ENCODE measurements at places on chromosomes 2 and 18.

GRCh38 chr2:224405412-224405811, 3.5 kb upstream of the FAM124B start:
- H3K36me3 ChIP-seq, result no peaks in the 10 kb centered on the region
- H3K27ac ChIP-seq, result no peak overlapping the region
- DNase-seq, result no peak

- H3K4me1 ChIP-seq, result no peaks in the 10 kb centered on the region
- no peak overlapping the region for H3K4me3 ChIP-seq
- no peaks in the 10 kb centered on the region for H3K27me3 ChIP-seq
- no peaks in the 10 kb centered on the region for H3K36me3 ChIP-seq
Observed at GRCh38 chr2:173130496-173131465, 55.1 kb downstream of the MAP3K20 start.

- no peaks in the 10 kb centered on the region for H3K4me1 ChIP-seq
- H3K36me3 ChIP-seq, result no peaks in the 10 kb centered on the region
- H3K27me3 ChIP-seq, result no peaks in the 10 kb centered on the region
- DNase-seq, result no peak
Observed at GRCh38 chr2:187710791-187711521, 156.7 kb upstream of the TFPI start.

DNA sequence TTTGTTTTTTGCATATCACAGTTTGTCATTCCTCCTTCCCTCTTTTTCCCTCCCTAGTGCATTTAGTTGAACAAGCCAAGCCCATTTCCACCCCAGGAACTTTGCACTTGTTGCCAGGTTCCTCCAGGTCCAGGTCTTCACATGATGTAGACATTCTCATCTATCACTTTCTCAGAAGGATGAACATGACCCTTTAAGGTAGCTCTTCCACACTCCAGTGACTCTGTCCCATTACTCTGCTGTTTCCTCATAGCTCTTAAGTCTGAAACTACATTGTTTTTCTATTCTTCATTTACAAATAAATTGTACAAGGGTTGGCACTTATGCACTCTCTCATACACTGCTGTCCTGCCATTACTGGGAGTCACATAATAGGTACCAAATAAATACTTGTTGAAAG, 6.1 kb downstream of the KYNU start:
- H3K4me3 ChIP-seq, result no peak overlapping the region
- H3K27ac ChIP-seq, result no peak overlapping the region
- no peaks in the 10 kb centered on the region for H3K36me3 ChIP-seq
- no peaks in the 10 kb centered on the region for H3K27me3 ChIP-seq
- DNase-seq, result no peak

DNA sequence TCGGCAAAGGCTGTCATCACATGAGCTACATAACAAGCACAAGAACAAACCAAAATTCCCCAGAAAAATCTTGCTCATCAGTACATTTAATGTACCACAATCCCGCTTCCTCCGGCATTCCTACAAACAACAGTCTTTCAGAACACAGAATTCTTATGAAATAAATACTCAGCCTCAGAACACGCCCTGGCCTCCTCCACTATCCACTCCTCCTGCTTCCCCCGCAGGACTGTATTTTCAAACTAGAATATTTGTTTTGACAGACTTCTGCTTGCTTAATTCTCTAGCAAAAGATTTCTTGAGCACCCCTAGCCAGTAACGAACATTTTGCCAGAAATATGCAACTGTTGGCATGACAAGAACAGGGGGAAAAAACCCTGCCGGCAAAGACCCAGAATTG, 131.2 kb downstream of the THADA start:
- no peak overlapping the region for H3K4me3 ChIP-seq
- no peaks in the 10 kb centered on the region for H3K27me3 ChIP-seq
- no peak overlapping the region for H3K27ac ChIP-seq
- H3K4me1 ChIP-seq, result no peaks in the 10 kb centered on the region

DNA sequence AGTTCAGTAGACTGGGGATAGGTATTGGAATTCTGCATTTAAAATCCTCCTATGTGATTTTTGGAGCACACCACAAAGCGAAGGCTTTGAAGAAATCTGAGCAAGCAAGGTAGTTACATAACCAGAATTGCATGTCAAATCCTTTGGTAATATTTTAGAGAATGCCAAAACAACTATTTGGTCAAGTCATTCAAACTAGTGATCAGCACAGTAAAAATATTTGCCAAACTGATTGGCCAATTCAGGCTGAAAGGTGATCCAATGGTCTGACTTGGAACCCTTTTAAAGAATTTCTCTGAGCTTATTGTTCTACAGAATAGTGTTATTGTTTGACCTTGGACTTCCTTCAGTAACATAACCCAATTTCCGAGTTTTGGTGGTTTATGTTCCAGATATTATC, 214.2 kb upstream of the ETAA1 start:
- H3K36me3 ChIP-seq, result no peaks in the 10 kb centered on the region
- DNase-seq, result no peak
- H3K27me3 ChIP-seq, result no peaks in the 10 kb centered on the region
- H3K4me1 ChIP-seq, result no peaks in the 10 kb centered on the region
- no peak overlapping the region for H3K4me3 ChIP-seq

- DNase-seq, result no peak
- no peaks in the 10 kb centered on the region for H3K4me1 ChIP-seq
- H3K36me3 ChIP-seq, result no peaks in the 10 kb centered on the region
- no peak overlapping the region for H3K4me3 ChIP-seq
Observed at GRCh38 chr2:145088756-145089155, 568.8 kb upstream of the ZEB2 start.

GRCh38 chr2:31132786-31133185, 5.5 kb downstream of the GALNT14 start:
- peaks cover 8% of the 10 kb centered on the region for H3K4me1 ChIP-seq
- no peak overlapping the region for H3K4me3 ChIP-seq
- H3K27ac ChIP-seq, result no peak overlapping the region
- DNase-seq, result no peak

DNA sequence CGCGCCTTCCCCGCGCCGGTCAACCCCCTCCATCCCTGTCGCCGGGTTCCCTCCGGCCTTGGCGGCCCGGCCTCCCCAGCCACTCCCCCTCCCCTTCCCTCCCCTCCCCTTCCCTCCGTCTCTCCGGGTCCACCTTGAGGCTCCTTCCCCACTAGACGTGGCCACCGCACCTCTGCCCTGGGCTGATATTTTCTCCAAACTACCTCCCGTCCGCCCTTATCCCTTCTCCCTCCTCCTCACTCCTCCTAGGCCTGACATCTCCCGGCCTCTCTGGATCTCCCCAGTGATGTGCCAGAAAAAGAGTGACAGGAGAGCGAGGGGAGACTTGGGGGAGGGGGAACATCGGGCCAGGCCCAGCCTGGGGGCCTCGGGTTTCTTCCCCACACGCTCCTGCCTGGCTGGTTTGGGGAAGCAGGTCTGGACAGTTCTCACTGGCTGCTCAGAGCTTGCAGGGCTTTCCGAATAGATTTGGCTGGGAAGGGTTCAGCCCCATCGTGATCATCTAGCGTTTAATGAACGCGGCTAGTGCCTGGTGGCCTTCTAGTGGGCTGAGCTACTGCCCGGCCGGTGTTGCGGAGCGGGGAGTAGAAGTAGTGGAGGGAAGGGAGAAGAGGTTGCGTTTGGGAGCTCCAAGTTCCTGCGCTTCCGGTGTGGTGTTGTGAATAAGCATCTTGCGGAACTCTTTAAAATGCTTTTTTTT, 641 bp downstream of the MAPRE3 start:
- H3K4me1 ChIP-seq, result peaks cover 8% of the 10 kb centered on the region
- H3K36me3 ChIP-seq, result no peaks in the 10 kb centered on the region
- no peaks in the 10 kb centered on the region for H3K27me3 ChIP-seq
- H3K4me3 ChIP-seq, result peak overlapping the region; percentile 73
- DNase-seq, result no peak

DNA sequence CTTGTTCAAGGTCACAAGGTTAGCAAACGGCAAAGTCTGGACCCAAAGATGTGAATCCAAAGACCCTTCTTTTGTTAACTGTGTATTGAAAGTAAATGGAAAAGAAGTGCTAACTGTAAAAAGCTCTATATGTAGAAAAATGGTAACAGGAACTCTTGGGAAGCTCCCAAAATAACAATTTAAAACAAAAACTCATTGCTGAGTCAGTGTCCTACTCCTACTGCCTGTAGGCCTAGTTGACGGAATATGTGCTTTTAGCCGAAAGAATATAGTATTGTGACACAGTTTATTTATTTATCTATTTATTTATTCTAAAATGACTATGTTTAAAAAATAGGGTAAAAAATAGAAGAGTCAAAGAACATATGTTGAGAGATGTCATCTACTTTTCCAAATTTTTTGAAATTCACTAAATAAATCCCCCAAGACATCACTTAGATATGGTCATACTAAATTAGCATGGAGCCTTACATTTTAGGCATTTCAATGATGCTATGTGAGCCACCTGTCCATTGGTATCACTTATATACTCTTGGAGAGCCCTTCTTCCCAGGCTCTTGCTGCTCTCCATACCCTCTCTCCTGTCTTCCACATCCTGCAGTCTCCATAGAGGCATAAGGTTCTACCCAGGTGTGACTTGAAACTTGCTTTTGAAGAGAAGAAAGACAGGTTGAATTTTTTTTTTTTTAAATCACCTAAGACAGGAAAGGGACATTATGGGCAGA, 13.7 kb downstream of the COL5A2 start:
- H3K36me3 ChIP-seq, result no peaks in the 10 kb centered on the region
- no peaks in the 10 kb centered on the region for H3K27me3 ChIP-seq
- no peaks in the 10 kb centered on the region for H3K4me1 ChIP-seq
- H3K4me3 ChIP-seq, result no peak overlapping the region

DNA sequence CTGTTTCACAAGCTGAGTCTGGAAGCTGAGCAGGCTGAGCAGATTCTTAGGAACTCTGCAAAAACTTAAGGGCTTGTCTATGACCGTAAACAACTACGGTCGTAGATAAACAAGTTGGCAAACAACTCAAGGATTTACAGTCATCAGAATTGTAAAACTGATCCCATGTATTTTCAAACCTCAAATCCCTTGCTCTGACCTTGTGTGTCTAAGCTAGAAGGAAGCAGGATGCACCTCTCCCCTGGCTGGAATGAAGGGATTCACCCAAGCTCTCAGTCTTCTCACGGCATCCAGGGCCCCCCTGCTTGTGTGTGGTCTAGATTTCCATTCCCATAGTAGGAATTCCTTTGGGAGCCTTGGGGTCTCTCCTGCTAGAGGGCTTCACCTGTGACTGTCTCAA, 12.4 kb upstream of the IL1RN start:
- no peak overlapping the region for H3K27ac ChIP-seq
- H3K27me3 ChIP-seq, result no peaks in the 10 kb centered on the region
- no peak for DNase-seq
- H3K36me3 ChIP-seq, result no peaks in the 10 kb centered on the region
- H3K4me1 ChIP-seq, result peaks cover 16% of the 10 kb centered on the region

DNA sequence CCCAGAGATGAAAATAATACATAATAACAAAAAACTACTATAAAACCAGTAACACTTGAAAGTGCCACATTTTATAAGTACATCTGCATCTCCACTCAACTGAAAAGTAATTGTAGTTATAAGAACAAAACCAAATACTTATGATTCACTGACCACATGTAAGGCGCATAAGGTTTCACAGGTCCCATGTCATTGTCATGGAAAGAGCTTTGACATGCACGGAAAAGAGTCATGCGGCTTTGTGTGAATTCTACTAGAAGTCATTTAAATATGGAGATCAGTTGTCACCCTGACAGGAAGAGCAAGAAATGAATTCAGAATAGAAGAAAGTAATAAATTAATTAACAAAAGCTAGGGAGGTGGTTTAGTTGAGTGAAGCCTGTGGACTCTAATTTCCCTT, 459.1 kb downstream of the CDH2 start:
- no peaks in the 10 kb centered on the region for H3K4me1 ChIP-seq
- no peaks in the 10 kb centered on the region for H3K27me3 ChIP-seq
- no peaks in the 10 kb centered on the region for H3K36me3 ChIP-seq
- no peak for DNase-seq
- no peak overlapping the region for H3K4me3 ChIP-seq

- DNase-seq, result no peak
- H3K36me3 ChIP-seq, result no peaks in the 10 kb centered on the region
- H3K4me3 ChIP-seq, result no peak overlapping the region
- H3K27ac ChIP-seq, result no peak overlapping the region
- no peaks in the 10 kb centered on the region for H3K4me1 ChIP-seq
- no peaks in the 10 kb centered on the region for H3K27me3 ChIP-seq
Observed at GRCh38 chr18:67652288-67652687, 135.8 kb upstream of the DSEL start.

DNA sequence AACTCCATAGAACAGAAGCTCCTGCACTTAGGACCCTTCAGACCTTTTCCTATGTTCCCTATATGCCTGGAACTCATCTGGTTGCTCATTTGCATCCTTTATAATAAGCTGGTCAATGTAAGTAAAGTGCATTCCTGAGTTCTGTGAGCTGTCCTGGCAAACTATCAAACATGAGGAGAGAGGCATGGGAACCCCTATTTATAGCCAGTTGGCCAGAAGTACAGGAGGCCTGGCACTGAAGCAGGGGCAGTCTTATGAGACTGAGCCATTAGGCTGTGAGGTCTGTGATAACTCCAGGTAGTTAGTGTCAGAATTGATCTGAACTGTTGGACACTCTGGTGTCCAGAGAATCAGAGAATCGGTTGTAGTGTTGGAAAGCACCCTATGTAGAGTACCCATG, 88.4 kb downstream of the EHD3 start:
- no peak for DNase-seq
- peaks cover 23% of the 10 kb centered on the region for H3K4me1 ChIP-seq
- no peak overlapping the region for H3K27ac ChIP-seq
- no peaks in the 10 kb centered on the region for H3K27me3 ChIP-seq

Data from effector memory CD4-positive, alpha-beta T cell (primary cell).